Non-pigmented ciliary epithelial cell (primary cell): ENCODE measurements at places on chromosomes 6 and 20.
A peak's percentile ranks its signal among the peaks of the same experiment; 100 is the strongest.

GRCh38 chr20:1377984-1378734 is 14.7 kb downstream of the FKBP1A start:
- DNase-seq, result peak; percentile 41

DNA sequence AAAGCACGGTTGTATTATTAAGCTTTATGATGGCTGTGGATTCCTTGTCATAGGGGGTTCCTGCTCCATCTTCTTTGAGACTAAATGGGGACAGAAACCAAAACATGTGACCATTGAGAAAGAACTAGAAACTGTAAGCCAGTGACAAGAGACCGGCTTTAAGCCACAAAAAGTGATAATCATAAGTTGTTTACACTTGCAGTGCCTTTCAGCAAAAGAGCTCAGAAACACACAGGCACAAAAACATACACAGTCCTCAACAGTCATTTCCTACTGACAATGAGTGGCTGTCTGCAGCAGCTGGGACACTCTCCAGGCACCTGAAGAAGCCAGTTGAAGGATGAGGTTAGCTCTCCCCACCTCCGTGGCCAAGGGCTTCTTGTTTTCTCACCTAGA is 20.0 kb upstream of the UBE2J1 start:
- no peak for DNase-seq

- DNase-seq, result no peak
Measured at GRCh38 chr6:34195726-34196115, 41.0 kb upstream of the HMGA1 start.

DNA sequence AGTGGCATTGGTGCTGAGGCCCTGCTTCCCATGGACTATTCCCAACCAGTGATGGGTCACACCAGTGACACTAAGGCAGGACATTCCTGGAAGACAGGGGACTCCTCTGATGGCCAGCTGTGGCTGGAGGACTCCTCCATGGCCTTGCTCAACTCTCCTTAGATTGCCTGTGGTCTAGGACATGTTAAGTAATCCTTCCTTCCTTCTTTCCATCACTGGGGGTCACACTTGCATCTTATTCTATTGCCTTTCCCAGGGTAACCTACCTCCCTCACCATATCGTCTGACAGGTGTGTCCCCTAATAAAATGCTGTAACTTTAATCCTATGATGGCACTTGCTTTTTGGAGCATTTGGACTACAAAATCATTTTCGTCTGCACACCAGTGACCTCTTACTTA is 24.5 kb upstream of the HLA-A start:
- no peak for DNase-seq

DNA sequence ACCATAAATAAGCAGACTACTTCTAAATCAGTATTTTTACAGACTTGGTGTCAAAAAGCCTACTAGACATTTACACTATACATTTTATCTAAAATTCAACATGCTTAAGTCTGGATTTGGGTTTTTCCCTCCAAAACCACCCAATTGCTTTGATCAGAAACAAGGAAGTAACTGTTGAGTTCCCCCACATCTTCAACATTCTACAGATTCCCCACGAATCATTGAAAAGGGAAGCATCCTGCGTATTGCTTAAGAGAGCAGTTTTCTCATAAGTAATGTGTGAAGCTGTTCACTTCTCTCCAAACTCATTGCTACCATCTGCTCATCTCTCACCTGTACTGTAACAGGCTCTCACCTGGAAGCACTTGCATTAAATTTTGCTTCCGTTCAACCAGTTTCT is 36.4 kb upstream of the RNF144B start:
- DNase-seq, result no peak

- DNase-seq, result peak; percentile 36
Measured at GRCh38 chr6:170232186-170233002, 58.5 kb downstream of the DLL1 start.

GRCh38 chr6:36514554-36515456 is 32.5 kb downstream of the STK38 start:
- DNase-seq, result no peak

DNA sequence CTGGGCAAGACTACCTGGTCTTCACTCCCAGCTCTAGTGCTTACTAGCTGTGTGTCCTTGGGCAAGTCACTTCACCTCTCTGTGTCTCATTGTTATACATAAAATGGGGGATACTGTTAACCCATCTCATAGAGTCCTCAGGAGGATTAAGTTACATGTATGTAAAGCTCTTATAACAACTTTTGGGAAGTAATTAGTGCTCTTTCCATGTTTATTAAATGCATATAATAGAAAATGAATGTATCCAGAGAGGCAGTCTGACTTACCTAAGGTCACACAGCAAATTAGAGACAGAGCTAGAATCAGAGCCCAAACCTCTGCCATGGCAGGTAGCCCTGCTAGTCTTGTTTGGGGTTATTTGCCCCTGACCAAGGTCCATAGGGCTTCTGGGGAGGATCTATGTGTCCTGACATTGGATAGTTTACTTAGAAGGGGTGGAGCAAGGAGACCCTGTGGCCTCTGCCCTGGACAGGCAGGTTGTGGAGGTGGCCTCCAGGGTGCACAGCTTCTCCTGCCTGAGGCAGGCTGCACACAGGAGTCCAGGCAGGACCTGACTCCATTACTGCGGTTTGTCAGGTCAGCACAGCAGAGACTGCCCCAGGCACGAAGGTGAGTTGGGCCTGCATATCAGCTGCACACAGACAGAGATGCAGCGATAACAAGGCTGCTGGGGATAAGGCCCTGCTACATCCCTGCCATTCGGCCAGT is 8.4 kb upstream of the MAPK13 start:
- DNase-seq, result no peak

GRCh38 chr20:1184638-1185315 is at the start of gene TMEM74B:
Gene TMEM74B (minus strand): TSS chr20:1184981. CDS start chr20:1183801, 1,180 bp downstream.
- DNase-seq, result no peak

GRCh38 chr20:49633023-49633422 is 65.1 kb upstream of the PTGIS start:
- no peak for DNase-seq

DNA sequence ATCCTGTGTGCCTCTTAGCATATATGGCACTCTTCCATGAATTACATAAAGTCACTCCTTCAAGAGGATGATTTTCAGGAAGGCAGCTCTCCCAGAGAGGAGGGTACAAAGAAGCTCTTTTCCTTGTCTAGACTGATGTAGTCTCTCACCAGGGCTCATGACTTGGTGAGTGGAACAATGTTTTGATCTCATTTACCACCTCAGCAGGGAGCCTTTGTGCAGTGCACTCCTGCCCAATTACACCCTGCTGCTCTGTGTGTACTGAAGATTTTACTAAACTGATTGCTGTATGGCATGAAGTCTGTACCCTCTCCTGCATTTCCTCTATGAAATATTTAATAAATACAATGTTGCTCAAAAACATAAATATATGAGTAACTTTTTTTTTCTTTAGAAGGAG is 598.3 kb upstream of the HS3ST5 start:
- no peak for DNase-seq

DNA sequence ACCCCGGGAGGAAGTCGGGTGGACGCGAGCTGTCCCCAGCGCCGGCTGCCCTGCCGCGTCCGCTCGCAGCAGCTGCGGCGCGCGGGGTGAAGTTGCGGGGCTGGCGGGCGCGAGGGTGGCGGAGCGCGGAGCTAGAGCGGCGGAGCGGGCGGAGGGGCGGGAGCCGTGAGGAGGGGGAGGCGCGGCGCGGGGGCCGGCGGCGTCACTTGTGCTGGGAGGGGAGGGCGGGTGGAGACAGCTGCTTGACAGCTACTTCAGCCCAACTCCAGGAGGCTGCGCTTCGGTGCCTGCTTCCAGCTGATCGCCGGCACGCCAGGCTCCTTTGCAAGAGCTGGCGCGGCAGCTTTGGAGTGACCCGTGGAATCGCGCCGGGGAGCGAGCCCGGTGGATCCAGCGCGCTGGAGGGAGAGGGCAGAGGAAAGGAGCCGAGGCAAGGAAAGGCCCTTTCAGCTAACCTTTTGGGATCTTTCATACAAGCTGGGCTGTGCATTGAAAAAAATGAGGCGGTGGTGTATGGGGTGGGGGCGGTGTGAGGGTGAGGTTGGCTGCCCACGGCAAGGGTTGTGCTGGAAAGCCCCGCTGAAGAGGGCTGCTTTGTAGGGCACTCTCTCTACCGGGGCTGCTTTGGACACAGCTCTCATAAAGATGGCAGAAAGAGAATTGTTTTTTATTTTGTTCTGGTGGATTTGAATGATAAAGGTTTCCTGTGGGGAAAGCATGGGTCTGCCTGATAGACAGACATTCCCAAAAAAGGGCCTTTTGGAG is 24.6 kb downstream of the RIPOR2 start:
- DNase-seq, result no peak

- DNase-seq, result no peak
Measured at GRCh38 chr20:44809380-44810060, 826 bp downstream of the RIMS4 start.

- DNase-seq, result no peak
Measured at GRCh38 chr6:10278746-10279145, 136.1 kb downstream of the TFAP2A start.

- DNase-seq, result no peak
Measured at GRCh38 chr6:3411967-3412778, 44.7 kb downstream of the SLC22A23 start.
